ENCODE measurements at places on chromosomes 11 and 22.

GRCh38 chr22:50039669-50040443, 18.2 kb downstream of the TTLL8 start:
- no peak for DNase-seq

GRCh38 chr22:49779853-49780697, 47.6 kb downstream of the BRD1 start:
- no peak for DNase-seq

DNA sequence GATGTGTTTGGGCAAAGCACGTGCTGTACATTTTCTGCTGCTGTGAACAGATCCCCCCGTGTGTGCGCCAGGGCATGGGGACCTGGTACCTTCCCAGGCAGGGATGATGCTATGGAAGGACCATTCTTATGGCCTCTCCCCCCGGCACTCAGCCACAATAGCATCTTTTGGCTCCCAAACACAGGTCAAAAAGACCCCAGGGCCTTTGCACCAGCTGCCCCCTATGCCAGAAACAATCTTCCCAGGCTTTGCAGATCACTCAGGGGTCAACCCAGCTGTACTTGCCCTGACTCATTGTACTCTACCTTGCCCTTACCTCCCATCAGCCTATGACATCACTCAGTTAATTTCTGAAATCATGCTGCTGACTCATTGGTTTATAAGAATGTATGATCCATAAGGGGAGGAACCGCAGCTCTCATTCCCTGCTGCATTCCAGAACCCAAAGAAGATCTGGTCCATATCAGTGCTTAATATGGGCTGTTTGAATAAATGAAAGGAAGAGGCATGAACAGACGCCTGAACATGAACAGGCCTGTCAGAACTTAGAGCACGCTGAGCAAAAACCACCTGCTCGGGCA, 100.7 kb downstream of the CELSR1 start:
- DNase-seq = no peak

GRCh38 chr22:17777717-17778044, 3.4 kb upstream of the BID start:
- no peak for DNase-seq

Measured in fibroblast of skin of left biceps (primary cell).